Upper lobe of right lung (tissue), 1 donor: ENCODE measurements at places on chromosomes 5 and 9. TPM values are rescaled to one million over a fixed set of nuclear protein-coding genes. Genes with fewer than 3 reads are reported as not detected.

- peak; percentile 67 for DNase-seq
These were observed 599 bp downstream of the RAD1 start for GRCh38 chr5:34914671-34915138.

GRCh38 chr5:30932273-30933017 is 261.0 kb upstream of the CDH6 start:
- no peak for DNase-seq

GRCh38 chr5:83099445-83099844 is 22.1 kb downstream of the XRCC4 start:
- DNase-seq, result no peak

GRCh38 chr9:72557549-72557948 is 36.1 kb downstream of the TMC1 start:
- DNase-seq, result no peak

DNA sequence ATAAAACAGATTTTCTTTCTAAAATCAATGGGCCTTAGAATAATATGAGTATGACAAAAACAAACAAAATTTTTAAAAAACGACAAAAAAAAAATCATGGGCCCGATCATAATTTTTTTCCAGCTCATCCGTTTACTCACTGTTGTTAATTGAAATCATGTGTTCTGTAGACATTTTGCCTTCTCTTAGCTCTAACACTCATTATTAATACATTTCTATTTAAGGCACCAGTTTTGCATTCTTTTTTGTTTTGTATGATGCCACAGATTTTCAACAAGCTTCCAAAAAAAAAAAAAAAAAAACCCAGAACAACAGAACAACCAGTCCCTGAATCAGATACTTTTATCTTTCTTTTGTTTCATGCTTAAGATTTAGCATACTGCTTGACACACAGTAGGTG is 86.4 kb downstream of the PRLR start:
- no peak for DNase-seq

- no peak for DNase-seq
These were observed 197.0 kb downstream of the DRD1 start for GRCh38 chr5:175246889-175247520.

- no peak for DNase-seq
These were observed 561.8 kb downstream of the BNC2 start for GRCh38 chr9:16308645-16309044.

DNA sequence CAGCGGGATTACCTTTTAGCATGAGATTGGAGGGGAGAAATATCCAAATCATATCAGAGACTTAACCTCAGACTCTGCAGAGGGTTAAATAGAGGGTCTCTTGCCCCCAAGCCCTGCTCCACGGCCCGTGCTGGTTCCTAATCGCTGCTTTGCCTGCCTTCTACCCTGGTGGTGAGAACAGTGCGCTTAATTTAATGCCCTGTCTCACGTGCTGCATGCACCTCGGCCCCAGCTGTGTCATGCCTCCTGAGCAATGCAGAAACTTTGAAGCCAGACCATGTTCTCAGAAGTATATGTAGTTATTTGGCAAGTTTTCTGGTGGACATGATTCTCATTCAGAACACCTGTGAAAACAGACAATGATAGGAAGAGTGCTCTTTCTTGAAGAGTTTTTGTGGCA is 1.4 kb downstream of the OTULIN start:
- peak; percentile 64 for DNase-seq

GRCh38 chr9:107567462-107567861 is 77.9 kb upstream of the KLF4 start:
- no peak for DNase-seq

DNA sequence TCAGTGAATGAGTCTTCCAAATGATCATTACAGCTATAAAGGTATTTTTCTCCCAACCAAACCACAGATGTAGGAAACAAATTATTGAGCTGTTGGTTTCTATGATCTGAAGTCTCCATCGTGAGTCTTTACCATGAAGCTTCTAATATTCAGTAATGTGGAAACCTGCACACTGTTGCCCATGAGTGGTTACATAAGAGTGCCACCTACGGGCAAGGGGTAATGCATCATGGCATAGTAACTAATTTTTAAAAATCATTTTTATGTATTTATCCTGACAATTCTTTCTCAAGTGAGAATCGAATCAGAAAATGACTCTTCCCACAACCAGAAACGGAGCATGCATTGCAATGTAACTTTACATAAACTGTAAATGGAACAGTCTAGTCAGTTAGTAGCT is 282.5 kb upstream of the SMARCA2 start:
- DNase-seq, result no peak

- DNase-seq, result no peak
These were observed 204.8 kb upstream of the RASEF start for GRCh38 chr9:83267741-83268140.

GRCh38 chr5:112555691-112556090 is 136.6 kb upstream of the EPB41L4A start:
- DNase-seq, result no peak

The PCDHAC2 gene
- total RNA-seq, result 10.0 TPM

- no peak for DNase-seq
These were observed 118.7 kb downstream of the PJA2 start for GRCh38 chr5:109291090-109291489.

- no peak for DNase-seq
These were observed 323.1 kb upstream of the ACTBL2 start for GRCh38 chr5:57805732-57806131.

- no peak for DNase-seq
These were observed 1.2 kb upstream of the UBE2R2 start for GRCh38 chr9:33815781-33816180.

DNA sequence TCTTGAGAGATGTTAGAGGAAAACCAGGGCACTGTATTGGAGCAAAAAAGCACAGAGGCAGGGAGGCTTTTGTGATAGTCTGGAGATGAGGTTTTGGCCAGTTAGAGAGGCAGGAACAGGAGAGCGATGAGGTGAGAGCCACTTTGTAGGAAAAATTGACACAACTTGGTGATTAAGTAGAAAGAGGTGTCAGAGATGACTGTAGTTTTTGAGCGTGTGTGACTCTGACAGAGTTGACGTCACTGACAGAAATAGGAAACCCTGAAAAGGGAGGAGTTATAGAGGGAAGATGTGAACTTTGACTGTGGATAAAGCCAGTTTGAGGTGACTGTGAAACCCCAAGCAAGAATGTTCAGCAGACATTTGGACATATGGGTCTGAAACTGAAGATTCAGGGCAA is 15.7 kb downstream of the NFX1 start:
- no peak for DNase-seq

GRCh38 chr5:165397516-165397915 is 1892.1 kb downstream of the MAT2B start:
- DNase-seq, result no peak

The TERT gene
- not detected for total RNA-seq

The FUBP3 gene
- total RNA-seq, result 39.7 TPM

DNA sequence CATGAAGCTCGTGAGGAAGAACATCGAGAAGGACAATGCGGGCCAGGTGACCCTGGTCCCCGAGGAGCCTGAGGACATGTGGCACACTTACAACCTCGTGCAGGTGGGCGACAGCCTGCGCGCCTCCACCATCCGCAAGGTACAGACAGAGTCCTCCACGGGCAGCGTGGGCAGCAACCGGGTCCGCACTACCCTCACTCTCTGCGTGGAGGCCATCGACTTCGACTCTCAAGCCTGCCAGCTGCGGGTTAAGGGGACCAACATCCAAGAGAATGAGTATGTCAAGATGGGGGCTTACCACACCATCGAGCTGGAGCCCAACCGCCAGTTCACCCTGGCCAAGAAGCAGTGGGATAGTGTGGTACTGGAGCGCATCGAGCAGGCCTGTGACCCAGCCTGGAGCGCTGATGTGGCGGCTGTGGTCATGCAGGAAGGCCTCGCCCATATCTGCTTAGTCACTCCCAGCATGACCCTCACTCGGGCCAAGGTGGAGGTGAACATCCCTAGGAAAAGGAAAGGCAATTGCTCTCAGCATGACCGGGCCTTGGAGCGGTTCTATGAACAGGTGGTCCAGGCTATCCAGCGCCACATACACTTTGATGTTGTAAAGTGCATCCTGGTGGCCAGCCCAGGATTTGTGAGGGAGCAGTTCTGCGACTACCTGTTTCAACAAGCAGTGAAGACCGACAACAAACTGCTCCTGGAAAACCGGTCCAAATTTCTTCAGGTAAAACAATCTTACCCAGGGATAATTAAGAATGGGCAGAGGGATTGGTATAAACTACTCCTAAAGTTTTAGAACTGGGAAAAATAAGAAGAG is 12.9 kb downstream of the ITGA1 start:
- peak; percentile 79 for DNase-seq

The SDHA gene
- 94.0 TPM for total RNA-seq

- no peak for DNase-seq
These were observed 35.5 kb downstream of the CAMK4 start for GRCh38 chr5:111259636-111260035.

- DNase-seq, result no peak
These were observed 132.7 kb downstream of the PDE4D start for GRCh38 chr5:59760785-59761348.

GRCh38 chr9:37650299-37650872 is 368 bp upstream of the FRMPD1 start:
- no peak for DNase-seq

DNA sequence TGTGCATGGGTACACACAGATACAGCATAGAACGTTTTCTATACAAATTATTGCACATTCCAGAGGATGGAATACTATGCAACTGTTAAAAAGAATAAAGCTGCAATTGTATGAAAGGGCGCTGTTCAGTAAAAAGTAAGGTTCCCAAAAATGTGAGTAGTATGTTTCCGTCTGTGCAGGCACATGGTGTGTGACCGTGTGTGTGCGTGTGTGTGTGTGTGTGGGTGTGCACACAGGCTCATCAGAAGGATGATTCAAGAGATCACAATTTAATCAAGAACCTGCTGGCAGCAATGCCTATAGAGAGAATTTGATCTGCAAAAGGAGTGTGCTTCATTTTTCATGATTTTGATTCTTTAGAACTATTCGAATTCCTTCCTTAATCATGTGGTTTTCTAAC is 76.3 kb downstream of the SEMA4D start:
- DNase-seq, result no peak

The GLDC gene
- total RNA-seq, result 1.7 TPM

The PAEP gene
- total RNA-seq, result not detected

- DNase-seq, result no peak
These were observed 32.9 kb downstream of the TSPAN17 start for GRCh38 chr5:176680226-176680563.

GRCh38 chr5:7592910-7593309 is 197.0 kb downstream of the ADCY2 start:
- no peak for DNase-seq

DNA sequence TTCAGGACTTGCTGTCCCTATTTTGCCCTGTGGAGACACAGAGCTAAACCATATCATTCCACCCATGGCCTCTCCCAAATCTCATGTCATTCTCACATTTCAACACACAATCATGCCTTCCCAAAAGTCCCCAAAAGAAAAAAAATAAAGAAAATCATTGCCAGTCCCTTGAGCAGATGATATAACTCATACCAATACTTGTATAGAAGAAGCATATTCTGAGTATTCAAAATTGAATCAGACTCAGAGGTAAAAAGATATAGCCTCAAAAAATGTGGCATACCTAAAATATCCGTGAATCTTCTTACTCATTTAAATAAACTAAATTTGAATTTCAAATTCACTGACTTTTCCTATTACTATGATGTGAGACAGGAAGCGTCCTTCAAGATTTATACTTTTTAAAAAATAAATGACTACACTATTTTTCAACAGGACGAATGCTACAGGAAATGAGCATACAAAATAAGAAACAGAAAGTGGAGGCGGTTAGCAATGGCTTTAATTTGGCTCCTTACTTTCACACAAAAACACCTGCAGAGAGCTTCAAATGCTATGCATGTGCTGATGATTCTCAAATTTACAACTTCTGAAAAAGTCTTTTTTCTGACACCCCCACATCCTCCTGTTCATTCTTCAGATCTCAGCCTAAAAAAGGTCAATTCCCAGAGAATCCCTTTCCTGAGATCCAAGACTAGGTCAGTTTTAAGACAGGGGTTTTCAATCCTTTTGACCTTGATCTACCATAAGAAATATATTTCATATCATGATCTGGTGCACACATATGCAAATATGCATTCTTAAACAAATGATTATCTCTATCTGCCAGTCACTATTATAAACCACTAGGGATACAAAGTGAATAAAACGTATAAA is 39.6 kb upstream of the DMXL1 start:
- no peak for DNase-seq

DNA sequence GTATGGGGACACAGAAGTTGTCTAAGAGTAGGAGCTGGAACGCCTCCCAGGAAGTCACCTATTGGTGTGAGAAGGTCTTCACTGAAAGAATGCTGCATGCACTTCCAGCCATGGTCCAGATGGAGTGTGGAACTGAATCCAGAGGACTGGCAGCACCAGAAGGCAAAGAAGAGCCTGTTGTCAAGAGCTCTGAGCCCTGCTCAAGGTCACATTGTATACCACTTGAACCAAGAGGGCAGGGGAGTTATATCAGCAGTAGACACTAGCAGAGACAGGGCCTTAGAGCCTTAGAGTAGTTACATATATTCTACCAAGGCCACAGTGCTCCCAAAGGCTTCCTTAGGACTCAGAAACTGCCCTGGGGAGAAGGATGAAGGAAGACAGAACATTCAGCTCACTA is 130.8 kb upstream of the POC5 start:
- DNase-seq, result no peak

DNA sequence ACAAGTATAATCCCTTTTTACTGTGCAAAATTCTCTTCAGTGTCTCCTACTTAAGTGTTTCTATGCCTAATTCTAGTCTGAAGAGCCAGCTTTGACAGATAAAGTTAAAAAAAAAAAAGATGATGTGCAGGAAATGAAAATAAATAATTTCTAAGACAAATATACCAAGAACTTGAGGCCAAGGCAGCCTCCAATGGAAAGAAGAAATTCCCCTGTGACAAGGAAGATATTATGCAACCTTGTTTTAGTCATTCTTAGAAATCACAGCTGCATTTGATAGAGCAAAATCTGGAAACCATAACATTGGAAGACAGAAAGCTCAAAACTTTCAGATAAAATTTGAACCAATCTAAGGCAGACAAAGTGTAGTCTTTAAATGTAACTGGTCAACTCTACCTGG is 375.9 kb upstream of the TLE4 start:
- DNase-seq, result no peak

The ENTPD2 gene
- total RNA-seq, result 0.41 TPM

DNA sequence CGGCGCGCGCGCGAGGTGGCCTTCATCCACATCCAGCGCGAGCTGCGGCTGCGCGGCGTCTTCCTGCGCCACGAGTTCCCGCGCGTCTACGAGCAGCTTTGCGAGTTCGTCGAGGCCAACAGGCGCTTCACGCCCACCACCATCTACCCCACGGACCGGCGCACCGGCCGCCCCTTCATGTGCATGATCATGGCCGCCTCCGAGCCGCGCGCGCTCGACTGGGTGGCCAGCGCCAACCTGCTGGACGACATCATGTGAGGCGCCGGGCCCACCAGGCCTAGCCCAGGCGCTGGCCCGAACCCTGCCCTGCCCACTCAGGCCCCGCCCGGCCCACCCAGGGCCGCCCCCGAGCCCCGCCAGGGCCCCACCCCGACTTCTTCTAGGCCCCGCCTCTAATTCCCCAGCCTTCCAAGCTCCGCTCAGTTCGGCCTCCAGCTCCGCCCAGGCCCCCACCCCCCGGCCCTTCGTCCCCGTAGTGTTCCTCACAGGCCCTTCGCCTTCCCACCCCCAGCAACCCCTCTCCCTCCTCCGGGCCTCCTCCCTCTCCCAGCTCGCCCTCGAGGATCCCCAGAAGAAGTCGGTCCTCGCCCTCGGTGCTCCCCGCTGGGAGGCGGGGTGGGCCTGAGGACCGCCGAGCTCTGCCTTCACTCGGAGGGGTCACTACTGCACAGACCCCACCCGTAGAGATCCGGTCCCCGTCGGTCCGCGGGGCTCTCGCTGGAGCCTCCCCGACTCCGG is 2.0 kb upstream of the PHPT1 start:
- peak; percentile 87 for DNase-seq

GRCh38 chr9:136762221-136762691 is 2.1 kb downstream of the LCN15 start:
- DNase-seq, result peak; percentile 62
